CD4-positive, alpha-beta T cell (primary cell): ENCODE measurements at places on chromosomes 11 and 22. TPM values are rescaled to one million over a fixed set of nuclear protein-coding genes. Genes with fewer than 3 reads are reported as not detected.

DNA sequence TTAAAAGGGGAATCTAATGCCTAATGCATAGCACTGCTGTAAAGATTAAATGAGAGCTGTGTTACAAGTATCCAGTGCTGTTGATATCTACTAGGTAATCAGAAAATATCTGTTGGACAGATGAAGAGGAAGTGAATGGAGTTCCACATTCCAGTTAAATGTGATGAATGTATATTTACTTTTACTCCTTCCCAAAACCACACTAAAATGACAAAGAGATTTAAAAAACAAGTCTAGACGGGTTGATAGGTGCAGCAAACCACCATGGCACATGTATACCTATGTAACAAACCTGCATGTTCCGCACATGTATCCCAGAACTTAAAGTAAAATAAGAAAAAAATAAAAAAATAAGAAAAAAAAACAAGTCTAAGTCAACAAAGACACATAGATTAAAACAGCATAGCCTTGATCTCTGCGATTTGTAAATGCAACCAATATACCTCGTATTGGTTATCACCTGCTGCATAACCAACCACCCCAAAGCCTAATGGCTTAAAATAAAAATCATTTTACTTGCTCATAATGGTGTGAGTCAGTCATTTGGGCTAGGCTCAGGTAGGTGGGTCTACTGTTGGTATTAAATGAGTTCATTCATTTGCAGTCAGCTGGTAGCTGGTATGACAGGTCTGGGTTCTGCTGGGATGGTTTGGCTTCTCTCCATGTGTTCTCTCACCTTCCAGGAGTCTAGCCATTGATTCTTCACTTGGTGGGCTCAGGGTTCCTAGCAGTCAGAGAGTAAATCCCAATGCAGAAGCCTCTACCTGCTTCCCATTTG is 39.7 kb upstream of the SLC6A5 start:
- no peak overlapping the region for H3K27ac ChIP-seq
- H3K4me3 ChIP-seq = no peak overlapping the region
- H3K36me3 ChIP-seq = no peaks in the 10 kb centered on the region
- DNase-seq = no peak

DNA sequence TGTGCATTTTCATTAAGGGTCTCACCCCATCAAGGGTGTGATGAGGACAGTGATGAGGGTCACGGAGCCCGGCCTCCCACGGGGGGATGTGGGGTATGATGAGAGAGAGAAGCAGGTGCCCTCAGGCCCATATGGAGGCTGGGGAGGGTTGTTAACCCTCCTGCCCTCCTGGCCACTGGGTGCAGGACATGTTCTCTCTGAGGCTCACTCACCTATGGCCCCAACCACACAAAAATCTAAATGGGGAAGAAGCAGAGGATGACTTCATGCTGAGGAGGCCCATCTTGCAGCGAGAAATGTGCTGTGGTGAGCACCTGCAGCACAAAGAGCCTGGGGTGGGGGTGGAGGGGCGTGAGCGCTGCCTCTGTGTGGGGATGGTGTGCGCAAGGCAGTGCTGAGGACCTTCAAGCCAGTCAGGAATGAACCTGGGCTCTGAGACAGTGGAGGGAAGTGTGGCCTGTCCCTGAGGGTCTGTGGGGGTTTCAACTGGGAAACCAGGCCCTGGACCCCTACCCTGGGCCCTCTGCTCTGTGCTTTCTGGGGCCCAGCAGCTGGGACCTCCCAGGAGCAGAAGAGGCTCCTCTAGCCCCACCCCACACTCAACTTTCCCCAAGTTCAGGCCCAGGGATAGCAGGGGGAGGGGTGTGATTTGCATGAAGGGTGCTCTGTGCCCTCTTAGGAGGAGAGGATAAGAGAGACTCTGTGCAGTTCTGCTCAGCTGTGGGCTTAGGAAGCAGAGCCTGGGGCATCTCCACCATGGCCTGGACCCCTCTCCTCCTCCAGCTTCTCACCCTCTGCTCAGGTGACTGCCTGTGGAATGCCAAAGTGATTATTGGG is 43.0 kb upstream of the TOP3B start:
- no peaks in the 10 kb centered on the region for H3K4me1 ChIP-seq
- DNase-seq = no peak
- H3K4me3 ChIP-seq = no peak overlapping the region
- no peaks in the 10 kb centered on the region for H3K36me3 ChIP-seq
- H3K27ac ChIP-seq = no peak overlapping the region

DNA sequence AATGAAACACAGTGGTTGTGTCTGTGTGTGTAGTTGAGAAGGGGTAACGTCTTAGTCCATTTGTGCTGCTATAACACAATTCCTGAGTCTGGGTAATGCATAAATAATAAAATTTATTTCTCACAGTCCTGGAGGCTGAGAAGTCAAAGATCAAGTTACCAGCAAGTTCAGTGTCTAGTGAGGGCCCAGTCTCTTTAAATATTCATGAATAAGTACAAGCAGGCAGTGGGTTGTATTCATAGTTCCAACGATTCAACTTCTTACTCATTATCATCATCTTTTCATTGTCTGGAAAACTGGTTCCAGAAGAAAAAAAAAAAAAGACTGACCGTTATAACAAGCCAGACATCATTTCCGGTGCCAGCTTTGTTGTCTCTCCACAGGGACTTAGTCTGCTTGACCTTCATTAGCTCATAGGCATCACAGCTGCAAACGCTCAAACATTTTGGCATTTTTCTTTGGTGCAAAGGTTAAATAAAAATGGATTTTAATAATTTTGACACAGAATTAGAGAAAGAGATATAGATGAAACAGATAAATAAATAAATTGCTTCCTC is 1297.5 kb downstream of the LRRC4C start:
- H3K36me3 ChIP-seq = no peaks in the 10 kb centered on the region
- H3K4me3 ChIP-seq = no peak overlapping the region
- DNase-seq = no peak

DNA sequence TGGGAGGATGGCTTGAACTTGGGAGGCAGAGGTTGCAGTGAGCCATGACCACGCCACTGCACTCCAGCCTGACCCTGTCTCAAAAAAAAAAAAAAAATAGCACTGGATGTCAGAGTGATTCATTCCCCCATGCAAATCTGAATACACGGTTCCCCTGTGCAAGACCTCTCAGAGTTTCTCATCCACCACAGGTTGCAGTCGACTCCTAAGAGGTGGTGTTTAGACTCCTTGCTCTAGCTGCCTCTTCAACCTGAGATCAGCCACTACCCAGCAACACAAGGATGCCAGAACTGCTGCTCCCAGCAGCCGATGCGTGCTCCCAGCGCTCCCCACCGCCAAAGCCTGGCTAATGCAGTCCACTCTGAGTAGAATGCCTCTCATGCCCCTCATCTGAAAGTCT is 97.5 kb downstream of the PARVA start:
- DNase-seq = no peak
- H3K4me3 ChIP-seq = no peak overlapping the region
- H3K27ac ChIP-seq = no peak overlapping the region
- H3K4me1 ChIP-seq = no peaks in the 10 kb centered on the region

DNA sequence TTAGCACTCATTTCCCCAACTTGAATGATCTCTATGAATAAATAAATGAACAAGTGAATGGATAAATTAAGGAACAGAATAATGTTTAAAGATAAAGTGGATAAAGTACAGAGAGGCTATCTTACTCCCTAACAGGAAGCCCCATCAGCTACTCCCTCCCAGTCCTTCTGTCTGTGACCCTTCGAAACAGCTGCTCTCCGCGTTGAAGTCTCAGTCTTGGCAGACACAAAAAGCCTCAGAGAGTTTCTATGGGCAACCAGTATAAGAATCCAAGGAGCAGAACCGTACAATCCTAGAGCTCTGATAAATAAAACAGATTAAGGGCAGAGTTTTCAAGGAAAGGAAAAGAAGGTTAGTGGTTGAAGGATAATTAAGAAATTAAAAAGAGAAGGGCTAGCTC is 35.0 kb downstream of the GUCY1A2 start:
- no peaks in the 10 kb centered on the region for H3K4me1 ChIP-seq
- no peaks in the 10 kb centered on the region for H3K27me3 ChIP-seq
- no peak overlapping the region for H3K27ac ChIP-seq
- H3K36me3 ChIP-seq = no peaks in the 10 kb centered on the region
- DNase-seq = no peak

DNA sequence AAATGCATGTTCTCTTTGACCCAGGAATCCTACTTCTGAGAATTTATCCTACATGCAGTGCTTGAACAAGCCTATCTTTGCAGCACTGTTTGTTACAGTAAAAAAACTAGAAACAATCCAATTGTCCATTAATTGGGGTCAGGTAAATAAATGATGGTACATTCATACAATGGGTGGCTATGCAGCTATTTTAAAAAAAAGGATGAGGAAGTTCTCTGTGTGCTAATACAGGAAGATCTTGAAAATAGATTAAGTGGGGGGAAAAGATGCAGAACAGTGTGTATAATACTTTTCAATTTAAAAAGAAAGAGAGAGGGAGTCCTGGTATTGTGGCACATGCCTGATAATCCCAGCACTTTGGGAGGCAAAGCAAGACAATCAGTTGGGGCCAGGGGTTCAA is 9.5 kb upstream of the CREB3L1 start:
- H3K4me3 ChIP-seq = no peak overlapping the region
- no peaks in the 10 kb centered on the region for H3K27me3 ChIP-seq
- no peaks in the 10 kb centered on the region for H3K36me3 ChIP-seq
- no peak for DNase-seq
- H3K27ac ChIP-seq = no peak overlapping the region

DNA sequence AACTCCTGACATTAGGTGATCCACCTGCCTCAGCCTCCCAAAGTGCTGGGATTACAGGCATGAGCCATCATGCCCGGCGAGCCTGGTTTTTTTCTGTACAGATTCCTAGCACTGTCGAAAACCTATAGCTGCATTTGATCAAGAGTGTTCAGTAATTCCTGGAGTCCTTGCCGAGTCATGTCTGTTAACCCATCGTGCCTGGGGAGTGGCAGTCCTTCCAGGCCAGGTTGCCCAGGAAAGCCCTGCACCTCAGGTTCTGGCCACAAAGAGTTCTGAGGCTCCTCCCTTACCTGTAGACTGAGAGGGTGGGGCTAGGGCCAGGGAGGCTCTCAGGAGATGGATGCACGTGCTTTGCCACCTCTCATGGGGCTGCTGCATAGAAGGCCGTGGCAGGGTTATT is 17.0 kb downstream of the YDJC start:
- no peak overlapping the region for H3K4me3 ChIP-seq
- peaks cover 52% of the 10 kb centered on the region for H3K36me3 ChIP-seq
- no peaks in the 10 kb centered on the region for H3K27me3 ChIP-seq
- no peak for DNase-seq
- H3K27ac ChIP-seq = no peak overlapping the region

- no peak for DNase-seq
- no peaks in the 10 kb centered on the region for H3K36me3 ChIP-seq
- no peaks in the 10 kb centered on the region for H3K27me3 ChIP-seq
- H3K4me1 ChIP-seq = no peaks in the 10 kb centered on the region
- H3K4me3 ChIP-seq = no peak overlapping the region
- H3K27ac ChIP-seq = no peak overlapping the region
These were observed 1228.6 kb downstream of the LRRC4C start for GRCh38 chr11:40230821-40231220.

Gene GGT1
- 20.1 TPM for total RNA-seq

Gene PAFAH1B2
- 45.6 TPM for total RNA-seq

Gene PRG3
- not detected for total RNA-seq

Gene POTEH
- not detected for total RNA-seq

Gene KMT2A
- total RNA-seq = 140 TPM
